ENCODE measurements at places on chromosomes 3 and 15. TPM values are rescaled to one million over a fixed set of nuclear protein-coding genes. Genes with fewer than 3 reads are reported as not detected.
A peak's percentile ranks its signal among the peaks of the same experiment; 100 is the strongest.

- H3K27ac ChIP-seq: no peak overlapping the region
- H3K27me3 ChIP-seq: no peaks in the 10 kb centered on the region
- H3K4me1 ChIP-seq: peaks cover 26% of the 10 kb centered on the region
- H3K4me3 ChIP-seq: peak overlapping the region; percentile 30
- no peaks in the 10 kb centered on the region for H3K36me3 ChIP-seq
- no peak for DNase-seq
Measured at GRCh38 chr15:64597477-64597822, 137.1 kb downstream of the ZNF609 start.

Gene GOLGA8G
- not detected for total RNA-seq

Gene CILP
- 8.4 TPM for total RNA-seq

Gene TASOR
- total RNA-seq: 22.7 TPM

Gene MFSD1
- total RNA-seq: 41.8 TPM

GRCh38 chr3:193237030-193237429, 4.0 kb upstream of the PLAAT1 start:
- H3K4me3 ChIP-seq: no peak overlapping the region
- H3K36me3 ChIP-seq: no peaks in the 10 kb centered on the region
- no peak overlapping the region for H3K27ac ChIP-seq
- H3K27me3 ChIP-seq: peaks cover 14% of the 10 kb centered on the region

GRCh38 chr15:82570721-82571508, 30.7 kb upstream of the RPS17 start:
- no peak overlapping the region for H3K4me3 ChIP-seq
- DNase-seq: no peak
- no peaks in the 10 kb centered on the region for H3K36me3 ChIP-seq
- peak overlapping the region; percentile 53 for H3K27ac ChIP-seq
- peaks cover 5% of the 10 kb centered on the region for H3K4me1 ChIP-seq

DNA sequence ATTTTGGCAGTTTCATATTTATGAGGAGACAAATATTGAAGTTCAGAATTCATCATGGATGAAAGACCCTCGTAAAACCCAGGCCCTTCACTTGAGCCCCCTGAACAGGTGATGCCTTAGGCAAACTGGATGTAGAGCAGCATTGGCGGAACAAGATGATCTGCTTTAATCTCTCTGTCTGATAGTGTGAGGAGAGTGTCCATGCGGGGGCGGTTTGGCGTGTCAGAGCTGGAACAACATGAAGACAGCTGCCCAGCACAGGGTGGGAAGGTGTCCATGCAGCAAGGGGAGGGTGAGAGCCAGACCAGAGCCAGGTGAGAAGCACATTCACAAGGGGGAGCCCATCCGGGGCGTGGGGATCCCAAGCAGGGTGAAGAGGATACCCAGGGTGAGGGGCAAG, 31.8 kb upstream of the ANP32A start:
- H3K36me3 ChIP-seq: no peaks in the 10 kb centered on the region
- no peak overlapping the region for H3K4me3 ChIP-seq
- DNase-seq: no peak
- no peaks in the 10 kb centered on the region for H3K27me3 ChIP-seq
- no peaks in the 10 kb centered on the region for H3K4me1 ChIP-seq
- H3K27ac ChIP-seq: no peak overlapping the region

Gene FGF12
- 161 TPM for total RNA-seq

- H3K27ac ChIP-seq: no peak overlapping the region
- no peak overlapping the region for H3K4me3 ChIP-seq
- no peaks in the 10 kb centered on the region for H3K36me3 ChIP-seq
- no peaks in the 10 kb centered on the region for H3K27me3 ChIP-seq
- DNase-seq: no peak
Measured at GRCh38 chr3:7637694-7638093, 776.8 kb downstream of the GRM7 start.

DNA sequence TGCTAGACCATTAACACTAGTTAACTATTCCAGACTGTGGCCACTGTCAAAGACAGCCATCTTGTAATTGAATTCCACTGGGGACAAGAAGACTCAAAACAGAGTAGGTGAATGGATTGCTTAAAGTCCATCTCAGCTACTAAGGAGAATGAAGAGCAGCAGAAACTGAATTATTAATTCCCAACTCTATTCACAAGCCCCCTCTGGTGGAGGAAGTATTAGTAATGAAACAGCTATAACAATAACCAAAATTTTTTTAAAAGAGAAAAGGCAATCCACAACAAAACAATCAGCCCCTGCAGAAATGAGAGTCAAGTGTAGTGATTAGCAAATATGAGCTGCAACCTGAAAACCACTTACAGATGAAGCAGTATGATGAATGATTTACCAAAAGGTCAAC, 302.8 kb downstream of the FHIT start:
- H3K27me3 ChIP-seq: no peaks in the 10 kb centered on the region
- no peaks in the 10 kb centered on the region for H3K4me1 ChIP-seq
- H3K27ac ChIP-seq: no peak overlapping the region
- no peak overlapping the region for H3K4me3 ChIP-seq
- H3K36me3 ChIP-seq: no peaks in the 10 kb centered on the region

DNA sequence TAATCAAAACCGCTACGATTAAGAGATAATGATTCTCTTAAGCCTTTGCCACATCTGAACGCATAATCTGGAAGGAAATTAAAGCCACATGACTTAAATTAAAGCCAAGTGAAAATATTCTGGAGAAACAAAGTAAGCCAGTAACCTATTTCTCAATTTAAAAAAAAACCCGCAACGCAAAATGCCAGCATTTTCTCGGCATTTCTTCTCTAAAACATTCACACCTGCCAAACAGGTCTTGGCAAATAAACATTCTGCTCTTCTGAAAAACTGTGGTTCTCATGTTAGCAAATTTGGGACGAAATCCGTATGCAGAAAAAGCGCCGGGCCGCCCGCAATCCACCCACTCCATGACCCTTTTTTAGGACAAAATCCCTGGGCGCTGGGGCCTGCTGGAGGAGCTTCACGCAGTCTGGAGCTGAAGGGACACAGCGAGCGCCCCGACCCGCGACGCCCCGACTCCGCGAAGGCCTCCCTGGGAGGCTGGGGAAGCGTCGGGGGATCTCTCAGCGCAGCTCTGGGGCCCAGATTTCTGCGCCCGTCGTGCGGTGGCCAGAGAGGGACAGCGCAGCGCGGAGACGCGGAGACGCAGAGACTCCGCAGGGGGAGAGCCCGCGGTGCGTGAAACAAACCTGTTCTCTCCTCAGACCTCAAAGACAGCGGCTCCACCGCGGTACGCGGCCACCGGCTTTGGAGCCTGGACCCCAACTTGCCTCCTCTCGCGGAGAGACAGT, 471 bp downstream of the NKIRAS1 start:
- H3K27ac ChIP-seq: peak overlapping the region; percentile 31
- DNase-seq: no peak
- H3K36me3 ChIP-seq: no peaks in the 10 kb centered on the region
- H3K27me3 ChIP-seq: no peaks in the 10 kb centered on the region
- peaks cover 36% of the 10 kb centered on the region for H3K4me1 ChIP-seq

GRCh38 chr3:37441689-37442088, 267.3 kb upstream of the LRRFIP2 start:
- no peak overlapping the region for H3K27ac ChIP-seq
- no peaks in the 10 kb centered on the region for H3K36me3 ChIP-seq
- no peak for DNase-seq
- H3K4me1 ChIP-seq: no peaks in the 10 kb centered on the region

- H3K27me3 ChIP-seq: no peaks in the 10 kb centered on the region
- no peak for DNase-seq
- H3K36me3 ChIP-seq: peaks cover 19% of the 10 kb centered on the region
- H3K4me1 ChIP-seq: peaks cover 38% of the 10 kb centered on the region
Measured at GRCh38 chr3:124981472-124981871, 46.9 kb upstream of the MUC13 start.

DNA sequence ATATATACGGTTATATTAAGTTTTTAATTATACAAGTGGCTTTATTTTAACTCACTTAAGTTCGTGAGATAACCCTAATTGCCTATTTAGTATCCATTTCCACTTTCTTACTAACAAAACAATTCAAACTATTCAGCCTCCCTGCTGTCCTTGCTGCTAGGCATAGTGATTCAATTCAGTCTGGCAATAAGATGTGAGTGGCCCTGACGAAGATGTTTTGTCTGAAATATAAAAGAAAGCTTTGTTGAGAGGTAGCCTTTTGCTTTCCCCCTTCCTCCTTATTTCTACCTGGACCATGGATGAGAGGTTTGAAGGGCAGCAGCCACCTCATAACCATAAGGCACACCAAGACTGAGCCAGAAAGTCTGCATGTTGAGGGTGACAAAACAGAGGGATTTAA, 89.3 kb upstream of the TRIM42 start:
- H3K4me1 ChIP-seq: no peaks in the 10 kb centered on the region
- no peaks in the 10 kb centered on the region for H3K27me3 ChIP-seq
- no peak for DNase-seq
- H3K27ac ChIP-seq: no peak overlapping the region
- H3K4me3 ChIP-seq: no peak overlapping the region
